Forelimb muscle (tissue), 1 donor: ENCODE measurements at places on chromosomes 11 and 22.

DNA sequence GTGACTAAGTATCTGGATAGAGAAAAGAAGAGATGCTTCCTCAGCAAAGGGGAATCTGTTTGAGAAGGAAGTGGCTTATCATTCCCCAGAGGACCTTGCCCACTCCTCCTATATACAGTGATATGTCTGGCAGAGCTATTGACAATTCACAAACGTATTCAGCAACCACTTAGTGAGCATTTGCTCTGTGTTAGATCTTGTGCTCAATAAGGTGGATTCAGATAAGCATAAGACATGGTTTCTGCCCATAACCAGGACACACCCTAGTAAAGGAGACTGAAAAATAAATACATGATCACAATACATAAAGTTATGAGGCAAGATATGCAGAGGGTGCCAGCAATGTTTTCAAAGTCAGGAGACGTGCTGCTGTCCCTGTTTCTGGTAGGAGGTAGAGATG, 1.4 kb downstream of the TMEM9B start:
- DNase-seq: no peak

DNA sequence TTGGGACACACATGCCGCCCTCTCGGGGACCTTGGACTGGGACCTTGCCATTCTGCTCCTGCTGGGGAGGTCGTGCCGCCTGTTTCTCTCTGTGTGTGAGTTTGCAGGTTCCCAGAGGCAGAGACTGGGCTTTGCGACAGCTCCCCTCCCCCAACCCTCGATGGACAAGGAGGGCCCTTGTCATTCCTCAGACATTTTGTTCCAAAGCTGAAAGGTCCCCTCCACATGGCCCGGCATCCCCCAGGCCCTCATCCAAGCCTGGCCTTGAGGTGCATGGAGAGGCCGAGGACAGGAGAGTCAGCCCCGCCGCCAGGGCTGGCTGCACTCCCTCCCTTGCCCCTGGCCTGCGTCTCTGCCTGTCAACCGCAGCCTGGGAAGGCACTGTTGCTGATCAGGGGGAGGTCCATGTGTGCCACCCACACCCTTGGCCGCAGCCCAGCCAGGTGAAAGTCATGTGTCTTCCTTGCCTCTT, 25.6 kb downstream of the FADS2 start:
- DNase-seq: no peak

DNA sequence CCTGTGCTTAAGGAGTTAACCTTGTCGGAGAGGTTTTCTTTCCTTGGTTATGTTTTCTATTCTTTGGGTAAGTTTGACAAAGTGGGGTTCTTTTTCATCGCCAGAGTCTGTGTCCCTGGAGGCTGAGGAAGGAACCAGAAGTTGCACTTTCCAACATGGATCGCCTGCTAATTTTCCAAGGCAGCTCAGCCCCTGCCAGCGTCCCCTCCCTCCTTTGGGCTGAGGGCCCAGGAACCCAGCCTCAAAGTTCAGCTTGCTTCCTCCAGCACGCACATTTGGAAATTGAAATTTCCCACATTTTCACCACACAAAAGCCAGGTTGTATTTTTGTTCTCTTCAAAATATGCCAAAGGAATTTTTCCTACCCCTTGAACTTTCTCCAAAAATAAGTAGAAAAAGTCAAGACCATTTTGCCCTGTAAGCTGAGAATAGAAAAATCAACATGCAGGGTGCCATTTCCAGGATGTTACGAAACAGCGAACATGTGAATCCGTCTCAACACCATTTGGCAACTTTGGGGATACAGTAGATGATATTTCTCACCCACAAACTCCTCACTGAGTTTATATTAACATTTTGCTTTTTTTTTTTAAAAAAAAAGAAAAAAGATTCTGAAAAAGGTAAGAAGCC, 343.5 kb downstream of the TENM4 start:
- DNase-seq: no peak

DNA sequence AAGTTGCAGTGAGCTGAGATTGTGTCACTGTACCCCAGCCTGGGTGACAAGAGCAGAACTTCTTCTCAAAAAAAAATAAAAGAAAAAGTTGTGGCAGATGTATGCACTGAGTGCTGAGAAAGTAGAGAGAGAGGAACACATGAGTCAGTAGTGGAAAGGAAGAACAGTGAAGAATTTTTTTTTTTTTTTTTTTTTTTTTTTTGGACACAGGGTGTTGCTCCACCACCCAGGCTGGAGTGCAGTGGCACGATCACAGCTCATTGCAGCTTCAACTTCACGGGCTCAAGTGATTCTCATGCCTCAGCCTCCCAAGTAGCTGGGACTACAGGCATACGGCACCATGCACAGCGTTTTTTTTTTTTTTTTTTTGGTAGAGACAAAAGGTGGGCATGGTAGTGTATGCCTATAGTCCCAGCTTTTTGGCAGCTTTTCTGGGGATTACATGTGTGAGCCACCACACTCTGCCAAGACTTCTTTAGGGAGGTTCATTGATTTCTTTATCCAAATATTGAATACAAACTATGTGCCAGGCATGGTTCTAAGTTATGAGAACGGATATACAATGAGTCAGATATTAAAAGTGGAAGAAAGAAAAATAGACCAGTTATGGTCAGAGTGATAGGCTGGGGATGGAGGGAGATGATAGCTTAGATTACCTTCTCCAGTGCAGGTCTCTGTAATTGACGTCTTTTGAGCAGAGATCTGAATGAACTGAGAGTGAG, 62.0 kb downstream of the YAP1 start:
- DNase-seq: no peak

- DNase-seq: no peak
These were observed 863 bp upstream of the TPBGL start for GRCh38 chr11:75239531-75240290.

DNA sequence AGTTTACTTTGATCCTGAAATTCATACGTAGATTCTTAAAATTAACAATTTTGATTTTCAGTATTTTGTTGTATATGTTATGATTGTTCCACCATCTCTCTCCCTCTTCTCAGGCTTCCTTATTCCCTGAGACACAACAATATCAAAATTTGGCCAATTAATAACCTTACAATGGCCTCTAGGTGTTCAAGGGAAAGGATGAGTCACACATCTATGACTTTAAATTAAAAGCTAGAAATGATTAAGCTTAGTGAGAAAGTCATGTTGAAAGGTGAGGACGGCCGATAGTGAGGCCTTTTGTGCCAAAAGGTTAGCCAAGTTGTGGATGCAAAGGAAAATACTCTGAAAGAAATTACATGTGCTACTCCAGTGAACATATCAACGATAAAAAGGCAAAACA, 5.5 kb upstream of the OR52J3 start:
- DNase-seq: no peak
